ENCODE measurements at places on chromosomes 12 and 14.

DNA sequence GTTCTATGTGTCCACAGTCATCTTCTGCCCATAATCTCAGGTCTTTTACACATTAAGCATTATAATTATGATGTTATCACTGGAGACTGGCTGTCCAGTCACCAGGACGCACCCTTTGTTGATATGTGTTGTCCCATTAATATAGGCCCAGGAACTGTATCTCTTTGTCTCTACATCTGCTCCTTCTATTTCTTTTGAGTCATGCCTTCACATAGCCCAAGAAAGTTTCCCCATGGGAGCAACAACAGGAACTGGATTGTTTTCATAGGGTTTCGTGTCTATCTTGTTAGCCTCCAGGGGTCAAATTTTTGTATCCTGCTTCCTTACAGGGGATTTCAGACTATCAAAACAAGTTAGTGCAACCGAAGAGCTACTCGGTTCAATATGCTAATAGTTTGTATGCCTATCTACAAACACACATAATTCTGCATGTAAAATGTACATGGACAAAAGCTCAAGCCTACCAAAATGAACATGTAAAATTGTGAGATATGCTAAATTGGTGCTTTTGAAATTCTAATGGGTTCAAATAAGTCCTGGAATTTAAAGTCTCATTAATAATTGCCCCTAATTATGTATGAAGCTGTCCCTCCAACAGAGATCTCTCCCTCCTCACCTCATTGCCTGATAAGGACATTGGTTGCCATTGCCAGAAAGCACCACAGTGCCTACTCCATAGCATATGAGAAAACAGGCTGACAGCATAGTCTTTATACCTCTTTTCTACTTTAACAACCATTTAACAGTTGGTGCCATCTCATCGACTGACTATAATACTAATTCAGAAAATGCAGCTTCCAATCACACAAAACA lies 99.8 kb upstream of the DIO2 start:
- DNase-seq = no peak

GRCh38 chr12:108175310-108175709 lies 46.2 kb downstream of the WSCD2 start:
- DNase-seq = no peak

DNA sequence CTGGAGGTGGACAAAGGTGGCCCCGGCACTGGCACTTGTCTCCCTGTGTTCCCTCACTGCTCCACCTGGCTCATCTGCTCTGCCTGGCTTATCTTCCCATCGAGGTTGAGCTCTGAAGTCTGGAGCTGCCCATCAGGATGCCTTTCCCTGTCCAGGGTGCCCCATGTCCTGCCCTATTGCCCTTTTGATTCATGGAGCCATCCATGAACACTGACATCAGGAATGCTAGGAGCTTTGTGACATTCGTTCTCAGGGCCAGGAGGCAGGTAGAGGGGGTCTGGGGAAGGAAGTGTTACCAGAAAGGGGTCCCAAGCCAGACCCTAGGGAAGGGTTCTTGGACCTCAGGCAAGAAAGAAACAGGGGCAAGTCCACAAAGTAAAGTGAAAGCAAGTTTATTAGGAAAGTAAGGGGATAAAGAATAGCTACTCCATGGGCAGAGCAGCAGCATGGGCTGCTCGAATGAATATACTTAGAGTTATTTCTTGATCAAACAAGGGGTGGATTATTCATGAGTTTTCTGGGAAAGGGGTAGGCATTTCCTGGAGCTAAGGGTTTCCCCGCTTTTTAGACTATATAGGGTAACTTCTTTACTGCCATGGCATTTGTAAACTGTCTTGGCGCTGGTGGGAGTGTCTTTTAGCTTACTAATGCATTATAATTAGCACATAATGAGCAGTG lies 51.6 kb downstream of the RIN3 start:
- DNase-seq = no peak

- DNase-seq = no peak
These were observed 20.4 kb upstream of the HSP90B1 start for GRCh38 chr12:103909811-103910210.

DNA sequence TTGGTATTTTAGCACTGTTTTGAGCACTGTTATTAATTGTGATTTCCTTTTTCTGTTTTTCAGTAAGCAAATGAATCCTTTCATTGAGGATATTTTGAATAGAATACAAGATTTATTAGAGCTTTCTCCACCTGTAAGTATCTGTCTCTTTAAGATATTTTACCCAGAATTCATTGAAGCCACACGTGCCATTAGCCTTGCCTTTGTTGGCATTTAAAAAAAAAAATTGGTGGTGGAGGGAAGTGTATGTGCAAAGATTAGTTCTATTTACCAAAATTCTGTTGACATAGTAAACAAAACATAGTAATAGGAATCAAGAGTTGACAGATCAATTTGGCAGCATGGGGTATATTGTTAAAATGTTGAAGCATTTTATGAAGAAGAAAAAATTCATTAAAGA lies 23.8 kb downstream of the XPOT start:
- DNase-seq = no peak

- no peak for DNase-seq
These were observed 12.3 kb upstream of the GLT1D1 start for GRCh38 chr12:128840862-128841468.

- DNase-seq = no peak
These were observed 16.2 kb upstream of the NOP2 start for GRCh38 chr12:6584293-6584692.

GRCh38 chr14:35221462-35221861 lies 70.7 kb upstream of the PSMA6 start:
- no peak for DNase-seq

GRCh38 chr12:11859705-11860425 lies 210.4 kb downstream of the ETV6 start:
- no peak for DNase-seq

DNA sequence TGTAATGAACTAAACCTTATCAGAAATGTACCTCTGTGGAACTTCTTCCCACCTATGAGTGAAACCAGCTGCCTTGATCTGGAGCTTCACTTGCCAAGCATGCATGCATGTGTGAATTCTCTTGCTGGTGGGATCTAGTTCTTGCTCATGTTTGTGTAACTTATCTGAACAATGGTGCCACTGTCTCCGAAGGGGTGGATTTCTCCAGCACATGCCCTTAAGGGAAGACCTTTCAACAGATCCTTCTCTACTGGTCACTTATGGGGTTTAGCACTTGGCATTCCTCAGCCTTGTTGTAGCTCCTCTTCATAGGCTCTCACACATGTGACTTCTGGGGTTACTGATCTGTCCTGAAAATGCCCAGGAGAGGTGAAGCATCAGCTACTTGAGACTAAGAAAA lies 25.0 kb downstream of the SMOC1 start:
- DNase-seq = no peak

DNA sequence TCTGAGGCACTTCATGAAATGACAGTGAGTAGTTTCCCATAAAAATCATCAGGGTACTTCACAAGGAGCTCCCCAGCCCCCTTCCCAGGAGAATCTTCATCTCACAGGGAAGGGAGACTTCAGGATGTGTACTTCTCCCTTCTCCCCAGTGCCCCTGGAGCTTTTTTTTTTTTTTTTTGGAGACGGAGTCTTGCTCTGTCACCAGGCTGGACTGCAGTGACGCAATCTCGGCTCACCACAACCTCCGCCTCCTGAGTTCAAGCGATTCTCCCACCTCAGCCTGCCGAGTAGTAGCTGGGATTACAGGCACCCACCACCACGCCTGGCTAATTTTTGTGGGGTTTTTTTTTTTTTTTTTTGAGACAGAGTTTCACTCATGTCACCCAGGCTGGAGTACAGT lies 10.4 kb downstream of the ITPK1 start:
- peak; percentile 72 for DNase-seq

DNA sequence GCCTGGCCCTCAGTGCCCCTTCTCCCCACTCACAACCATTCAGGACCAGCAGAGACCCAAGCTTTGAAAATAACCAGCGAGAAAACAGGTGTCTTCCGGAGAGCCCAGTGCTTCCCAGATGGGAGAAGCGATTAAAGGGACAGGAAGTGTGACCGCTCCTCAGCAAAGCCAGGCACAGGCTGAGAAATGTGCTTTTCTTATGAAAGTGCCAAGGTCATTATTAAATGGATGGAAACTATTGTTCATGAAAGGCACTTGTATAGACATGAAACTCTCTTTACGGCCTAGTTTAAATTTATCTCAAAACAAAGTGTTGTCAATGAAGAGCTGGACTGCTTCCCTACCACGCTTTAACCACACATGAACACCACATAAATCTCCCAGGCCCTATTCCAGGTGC lies 210.4 kb downstream of the SPTSSA start:
- DNase-seq = no peak

- DNase-seq = no peak
These were observed 111.5 kb downstream of the SRGAP1 start for GRCh38 chr12:63955831-63956666.

DNA sequence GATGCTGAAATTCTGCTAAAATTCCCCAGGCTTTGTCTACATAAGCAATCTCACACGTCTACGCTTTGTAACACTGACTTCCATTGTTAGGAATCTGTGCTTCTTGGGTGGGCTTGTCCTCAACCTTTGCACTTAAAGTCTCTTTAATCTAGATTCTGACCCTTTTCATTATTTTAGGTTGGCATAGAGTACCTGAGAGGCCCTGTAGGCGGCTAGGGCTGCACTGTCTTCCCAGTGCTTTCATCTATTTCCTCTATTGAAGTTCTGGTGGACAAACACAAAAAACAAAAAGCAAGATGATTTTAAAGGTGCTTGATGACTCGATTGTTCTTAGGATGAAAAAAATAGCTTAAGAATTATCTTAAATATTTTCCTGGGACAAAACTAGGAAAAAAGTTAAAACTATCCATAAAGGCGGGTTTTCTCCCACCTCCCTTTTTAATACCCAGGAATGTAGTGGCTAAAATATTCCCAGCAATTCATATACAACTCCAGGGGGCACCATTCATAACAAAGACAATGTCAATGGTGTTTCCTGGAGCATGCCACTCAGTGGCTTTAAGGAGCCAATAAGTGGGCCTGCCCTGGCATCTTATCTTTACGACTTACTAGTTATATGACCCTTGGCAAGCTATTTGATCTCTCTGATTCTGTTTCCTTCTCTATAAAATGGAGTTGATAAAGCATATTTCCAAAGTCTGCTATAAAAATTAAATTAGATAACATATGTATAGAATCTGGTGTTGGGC lies 197.5 kb downstream of the STXBP6 start:
- DNase-seq = no peak

GRCh38 chr12:56522411-56523193 lies 982 bp downstream of the RBMS2 start:
- DNase-seq = no peak

DNA sequence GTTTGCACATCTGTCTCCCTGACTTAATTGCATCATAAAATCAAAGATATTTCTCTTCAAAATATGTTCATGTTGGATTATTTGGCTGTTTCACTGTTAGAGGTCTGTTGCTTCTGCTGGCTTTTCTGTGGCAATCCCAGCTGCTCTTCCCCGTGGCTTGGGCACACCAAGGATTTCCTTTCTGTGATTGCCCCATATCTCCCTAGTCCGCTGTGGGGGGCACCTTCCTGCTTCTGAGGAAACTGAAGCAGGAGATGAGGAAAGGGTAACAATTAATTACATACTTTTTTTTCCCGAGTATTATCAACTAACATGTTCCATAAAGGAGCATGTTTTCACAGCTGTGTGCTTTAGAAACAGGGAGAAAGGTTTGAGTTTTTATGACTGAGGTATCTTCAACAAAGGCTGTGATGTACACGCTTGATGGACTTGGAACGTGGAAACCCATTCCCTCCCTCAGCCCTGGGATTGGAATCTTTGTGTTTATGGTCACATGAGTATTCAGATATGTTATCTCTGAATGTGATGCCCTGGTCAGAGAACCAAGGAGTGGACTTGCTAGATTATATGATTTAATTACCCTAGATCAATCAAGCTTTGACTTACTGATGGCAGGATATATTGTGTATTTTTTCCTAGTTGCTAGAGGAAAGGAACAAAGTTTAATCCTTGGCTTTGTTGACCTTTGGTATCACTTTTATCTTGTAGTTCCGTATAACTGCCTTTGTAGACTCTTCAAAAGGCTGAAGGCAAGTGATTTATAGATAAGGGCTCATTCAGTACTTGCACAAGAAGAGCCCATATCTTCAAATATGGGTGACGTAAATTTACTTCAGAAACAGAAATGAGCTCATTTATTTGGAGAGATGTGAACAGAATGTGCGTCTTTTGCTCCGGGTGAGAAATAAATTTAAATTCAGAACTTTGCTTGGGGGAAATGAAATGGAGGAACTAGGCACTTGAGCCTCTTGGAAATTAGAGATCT lies 46.7 kb downstream of the BORCS5 start:
- DNase-seq = no peak

GRCh38 chr12:130506844-130507243 lies 169.2 kb downstream of the PIWIL1 start:
- no peak for DNase-seq

GRCh38 chr12:9065607-9065856 lies 50.2 kb downstream of the A2M start:
- no peak for DNase-seq

DNA sequence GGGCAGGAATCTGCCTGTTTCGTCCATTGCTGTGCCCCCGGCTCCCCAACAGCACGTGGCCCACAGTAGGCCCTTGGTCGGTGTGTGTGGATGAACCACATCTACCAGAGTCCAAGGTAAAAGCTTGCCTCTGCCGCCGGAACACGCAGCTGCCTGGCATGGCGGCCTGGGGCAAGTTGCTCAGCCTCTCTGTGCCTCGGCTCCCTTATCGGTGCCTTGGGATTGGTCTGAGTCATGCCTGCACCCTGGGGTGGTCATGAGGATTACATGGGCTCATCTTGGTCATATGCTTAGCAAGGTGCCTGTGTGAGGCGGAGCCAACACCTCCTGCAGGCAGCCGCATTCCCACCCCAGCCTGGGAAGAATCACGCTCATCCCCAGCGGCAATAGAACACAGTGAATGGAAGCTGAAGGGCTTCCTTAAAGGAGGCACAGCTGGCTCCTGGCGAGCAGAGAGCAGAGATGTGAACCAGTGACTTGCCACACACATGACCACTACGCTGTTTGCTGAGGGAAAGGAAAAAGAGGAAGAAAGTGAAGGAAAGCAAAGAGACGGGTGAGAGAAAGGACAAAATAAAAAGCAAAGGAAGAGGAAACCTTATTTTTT lies 5.5 kb upstream of the SCARB1 start:
- no peak for DNase-seq

DNA sequence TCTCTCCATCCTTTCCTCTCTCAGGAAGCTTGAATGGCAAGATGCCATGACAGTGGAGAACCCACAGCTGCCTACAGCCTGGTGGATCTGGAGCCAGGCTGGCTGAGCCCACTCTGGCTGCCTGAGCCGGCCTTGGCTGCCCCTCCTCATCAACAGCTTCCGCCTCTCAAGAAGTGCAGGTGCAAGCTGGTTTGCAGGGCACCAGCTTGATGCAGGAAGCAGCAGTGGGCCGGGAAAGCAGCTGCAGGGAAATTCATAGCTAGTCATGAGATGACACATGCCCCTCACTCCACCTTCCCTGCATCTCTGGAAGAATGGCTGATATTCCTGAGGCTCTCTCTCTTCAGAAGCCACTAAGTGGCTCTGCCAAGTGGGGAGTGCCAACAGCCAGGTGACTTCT lies 289.1 kb downstream of the RPS29 start:
- DNase-seq = no peak

DNA sequence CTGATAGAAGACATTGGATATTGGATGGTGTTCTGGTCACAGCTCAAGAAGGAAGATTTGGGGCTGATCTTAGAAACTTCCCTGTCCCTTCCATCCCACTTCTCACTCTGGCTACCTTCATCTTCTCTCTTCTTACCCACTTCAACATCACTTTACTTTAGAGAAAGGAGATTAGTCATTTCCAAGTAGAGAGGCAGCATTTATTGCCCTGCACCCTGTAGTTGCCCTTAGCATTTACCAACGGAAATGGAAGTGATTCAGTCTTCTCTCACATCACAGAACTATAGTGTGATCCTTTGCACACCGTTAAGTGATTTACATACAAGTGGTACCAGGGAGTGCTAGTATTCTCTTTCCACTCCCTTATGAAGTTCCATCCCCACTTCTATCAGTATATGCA lies 52.4 kb downstream of the PHLDA1 start:
- DNase-seq = no peak
